ENCODE measurements at places on chromosomes 5 and 9.

- no peak for DNase-seq
Measured at GRCh38 chr5:125412561-125413495, 666.4 kb upstream of the ZNF608 start.

GRCh38 chr5:15510092-15510491 lies 10.1 kb downstream of the FBXL7 start:
- DNase-seq, result no peak

- DNase-seq, result no peak
Measured at GRCh38 chr5:144275329-144275728, 104.7 kb downstream of the KCTD16 start.

- DNase-seq, result peak; percentile 91
Measured at GRCh38 chr5:1799602-1800471, at the start of gene MRPL36. Gene MRPL36, minus strand, starts transcription at chr5:1799837. Its CDS starts 902 bp downstream, at chr5:1798935.

DNA sequence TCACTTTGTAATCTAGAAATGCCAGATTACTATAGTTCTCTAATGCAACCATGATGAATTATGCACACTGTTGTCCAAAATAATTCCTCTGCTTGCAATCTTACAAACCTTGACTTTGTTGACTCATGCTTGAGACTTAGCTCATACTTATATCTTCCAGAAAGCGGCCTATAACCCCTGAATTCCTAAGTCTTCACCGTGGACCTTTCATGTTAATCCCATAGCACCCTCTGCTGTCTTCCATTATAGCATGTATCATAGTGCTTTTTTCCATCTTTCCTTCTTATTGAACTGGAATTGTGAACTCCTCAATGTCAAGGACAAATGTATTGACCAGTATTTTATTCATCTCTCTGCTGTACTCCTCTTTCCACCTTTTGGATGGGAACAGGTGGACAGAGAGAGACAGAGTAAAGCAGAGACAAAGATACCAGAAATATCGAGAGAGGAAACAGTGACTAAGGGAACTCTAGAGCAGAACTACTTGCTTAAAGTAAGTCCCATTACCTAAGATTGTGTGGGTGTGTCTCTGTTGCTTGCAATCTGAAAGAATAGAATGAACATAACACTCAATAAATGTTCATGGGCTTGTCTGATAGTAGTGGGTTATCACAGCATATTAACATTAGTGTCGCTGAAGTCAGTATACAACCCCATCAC lies 110.0 kb downstream of the LURAP1L start:
- DNase-seq, result no peak

GRCh38 chr5:159440968-159441367 lies 110.7 kb upstream of the IL12B start:
- DNase-seq, result no peak

DNA sequence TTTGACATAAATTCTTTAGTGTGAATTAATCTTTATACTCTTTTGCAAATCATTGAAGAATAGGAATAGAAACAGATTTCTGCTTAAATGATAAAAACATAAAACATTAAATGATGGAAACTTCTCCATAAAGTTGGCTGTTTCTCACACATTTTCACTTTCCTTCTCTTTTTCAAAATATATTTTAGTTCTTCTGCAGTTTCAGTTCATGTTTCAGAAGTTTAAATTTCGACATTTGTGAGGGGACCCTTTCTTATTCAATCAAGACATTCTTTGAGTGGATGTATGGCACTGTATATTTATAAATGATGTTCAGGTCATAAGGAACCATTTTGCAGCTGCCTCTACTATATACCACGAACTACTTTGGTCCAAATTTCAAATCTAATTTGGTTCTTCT lies 34.6 kb downstream of the TNFAIP8 start:
- DNase-seq, result no peak
